ENCODE measurements at places on chromosomes 13 and 19.
A peak's percentile ranks its signal among the peaks of the same experiment; 100 is the strongest.

- no peak for DNase-seq
These were observed 6.3 kb downstream of the MAMSTR start for GRCh38 chr19:48713041-48713863.

GRCh38 chr19:10390652-10391286 lies 10.4 kb upstream of the TYK2 start:
- DNase-seq, result peak; percentile 52

DNA sequence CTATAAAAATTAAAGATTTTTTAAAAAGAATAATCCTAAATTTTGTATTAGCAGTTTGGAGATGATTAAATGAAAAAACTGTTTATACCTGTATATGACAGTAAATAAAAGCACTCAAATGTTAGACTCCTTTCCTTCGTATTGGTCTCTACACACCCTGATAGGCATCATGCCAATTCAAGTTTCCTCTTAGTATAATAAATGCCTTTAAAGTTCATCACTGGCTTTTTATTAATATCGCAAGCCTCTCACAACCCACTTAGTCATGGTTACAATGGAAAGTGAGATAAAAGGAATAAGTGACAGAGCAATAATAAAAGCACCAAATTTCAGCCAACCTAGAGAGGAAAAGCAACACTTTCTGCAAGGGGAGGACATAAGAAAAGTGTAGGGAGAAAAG lies 102.2 kb downstream of the PIBF1 start:
- no peak for DNase-seq

DNA sequence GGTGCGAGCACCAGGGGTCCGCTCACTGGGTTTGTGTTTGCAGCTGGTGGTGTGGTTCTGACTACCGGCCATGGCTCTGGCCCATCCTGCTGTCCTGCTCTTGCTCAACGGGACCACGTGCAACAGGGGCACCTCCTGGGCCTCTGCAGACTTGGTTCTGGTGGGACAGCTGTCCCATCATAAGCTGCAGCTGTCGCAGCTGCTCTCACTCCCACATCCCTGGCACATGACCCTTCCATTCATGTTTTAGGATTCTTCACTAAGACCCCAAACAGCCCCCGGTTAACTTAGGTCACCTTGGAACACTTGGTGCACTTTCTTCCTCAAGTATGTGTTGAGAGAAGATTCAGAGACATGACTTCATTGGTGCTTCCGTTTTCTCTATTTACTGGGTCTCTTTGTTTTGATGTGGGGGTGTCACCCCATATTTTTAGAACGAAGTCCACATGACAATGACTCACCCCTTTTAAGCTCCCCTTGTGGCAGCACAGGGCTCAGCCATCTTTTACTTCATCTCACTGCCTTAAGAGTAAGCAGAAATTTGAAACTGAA lies 68.4 kb upstream of the ARHGEF7 start:
- DNase-seq, result no peak

DNA sequence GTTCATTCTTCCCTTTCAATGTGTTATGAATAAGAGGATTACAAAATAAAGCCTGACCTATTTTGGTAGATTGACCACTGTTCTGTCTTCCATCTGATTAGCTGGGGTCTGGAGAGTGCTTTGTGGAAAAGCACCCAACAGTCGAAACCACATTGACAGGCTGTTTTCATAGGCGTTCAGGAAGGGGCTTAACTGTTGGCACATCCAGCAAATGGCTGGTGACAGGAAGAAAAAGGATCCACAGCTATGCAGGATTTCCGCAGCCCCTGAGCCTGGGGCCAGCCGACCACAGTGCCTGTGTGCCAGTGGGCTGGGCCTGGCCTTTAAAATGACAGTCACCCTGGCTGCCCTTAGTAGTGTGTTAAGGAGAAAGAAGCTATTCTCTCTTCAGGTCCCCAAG lies 113.3 kb downstream of the SIPA1L3 start:
- DNase-seq, result no peak

DNA sequence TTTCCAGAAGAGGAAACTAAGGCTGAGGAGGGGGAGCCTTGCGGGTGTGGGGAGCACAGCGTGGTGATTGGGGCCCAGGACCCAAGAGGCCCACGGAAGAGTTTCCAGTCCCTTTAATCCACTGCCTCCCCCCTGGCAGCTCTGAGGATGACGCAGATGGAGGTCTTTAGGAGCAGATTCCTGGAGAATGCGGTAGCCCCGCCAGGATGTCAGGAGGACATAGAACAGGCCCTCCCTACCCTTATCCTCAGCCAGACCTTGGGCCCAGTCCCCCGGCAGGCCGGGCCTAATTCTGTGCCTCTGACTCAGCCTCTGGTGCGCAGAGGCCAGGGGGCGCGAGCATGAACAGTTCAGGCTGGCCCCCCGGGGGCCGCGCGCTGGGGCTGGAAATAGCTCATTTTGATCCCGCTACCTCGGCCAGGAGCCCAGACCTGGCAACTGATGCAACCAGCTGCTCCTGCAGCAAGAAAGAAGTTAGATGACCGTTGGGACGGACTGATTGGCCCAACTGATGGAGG lies 461 bp upstream of the HSPB6 start:
- DNase-seq, result no peak

DNA sequence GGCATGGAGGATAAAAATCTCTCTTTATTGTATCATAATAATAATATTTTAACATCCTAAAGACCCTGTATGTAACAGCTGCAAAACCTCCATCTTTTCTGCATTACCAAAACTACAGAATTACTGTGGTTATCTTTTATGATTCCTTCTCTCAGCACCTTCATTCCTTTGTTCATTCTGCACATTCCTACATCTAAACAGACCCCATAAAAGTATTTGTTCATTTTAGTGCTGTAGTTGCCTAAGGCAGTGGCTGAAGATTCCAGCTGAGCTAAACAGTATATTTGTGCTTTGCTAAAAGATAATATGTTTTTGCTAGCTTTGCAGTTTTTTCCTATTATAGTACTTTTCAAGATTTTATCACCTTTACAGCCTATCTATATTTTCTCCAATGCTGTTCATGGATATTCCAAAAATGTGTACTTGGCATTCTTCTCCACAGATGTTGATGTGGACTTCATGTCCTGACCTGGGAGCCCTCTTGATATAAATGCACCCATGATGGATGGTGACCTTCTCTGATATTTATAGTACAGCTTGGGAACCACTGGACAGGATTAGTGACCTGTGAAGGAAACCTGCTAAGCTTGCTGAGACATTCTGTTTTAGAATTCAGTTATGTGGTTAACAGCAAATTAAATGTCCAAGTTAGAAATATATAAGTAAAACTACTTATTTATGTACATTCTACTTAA lies 2832.9 kb upstream of the PCDH20 start:
- DNase-seq, result no peak

DNA sequence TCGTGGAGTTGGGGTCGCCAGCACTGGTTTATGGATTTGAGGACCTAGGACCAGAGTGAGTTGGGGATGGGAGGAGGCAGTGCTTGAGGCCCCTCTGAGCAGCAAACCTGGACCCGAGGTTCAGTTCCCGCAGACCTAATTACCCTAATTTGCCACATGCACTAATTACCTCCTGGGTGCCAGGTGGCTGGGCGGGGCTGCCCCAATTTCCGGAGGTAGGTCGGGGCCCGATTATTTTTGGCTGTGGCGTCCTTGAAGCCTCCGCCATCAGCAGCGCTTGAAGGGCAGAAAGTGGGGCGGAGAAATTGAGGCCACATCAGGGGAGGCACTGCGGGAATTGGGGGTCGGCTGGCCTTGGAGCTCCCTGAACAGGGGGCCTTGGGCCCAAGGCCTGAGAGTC lies 5.9 kb upstream of the HOMER3 start:
- DNase-seq, result no peak

GRCh38 chr13:98918771-98919170 lies 59.1 kb downstream of the DOCK9 start:
- no peak for DNase-seq

DNA sequence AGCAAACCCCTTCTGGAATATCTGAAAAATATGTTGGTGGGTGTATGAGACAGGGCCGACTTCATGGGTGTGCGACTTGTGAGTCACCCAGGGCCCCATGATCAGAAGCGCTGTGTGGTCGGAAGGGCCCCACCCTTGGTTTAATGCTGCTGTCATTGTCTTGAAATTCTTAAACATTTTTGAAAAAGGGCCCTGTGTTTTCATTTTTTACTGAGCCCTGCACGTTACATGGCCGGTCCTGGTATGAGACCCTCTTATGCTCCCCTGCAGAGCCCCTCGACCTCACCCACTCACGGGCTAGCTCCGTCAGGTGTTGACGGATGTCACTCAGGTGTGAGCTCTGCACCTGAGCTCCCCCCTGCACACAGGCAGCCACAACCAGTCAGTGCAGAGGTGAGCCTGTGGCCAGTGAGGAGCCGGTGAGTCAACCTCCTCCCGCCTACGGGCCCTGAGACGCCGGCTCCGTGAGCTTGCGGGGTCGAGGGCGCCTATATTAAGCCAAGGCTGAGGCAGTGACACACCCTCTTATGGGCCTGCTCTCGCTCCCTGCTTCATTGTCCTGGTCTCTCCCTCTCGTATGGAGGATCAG lies 27.7 kb downstream of the GADD45B start:
- peak; percentile 78 for DNase-seq

GRCh38 chr19:18203408-18203862 lies 407 bp downstream of the RAB3A start:
- DNase-seq, result no peak

DNA sequence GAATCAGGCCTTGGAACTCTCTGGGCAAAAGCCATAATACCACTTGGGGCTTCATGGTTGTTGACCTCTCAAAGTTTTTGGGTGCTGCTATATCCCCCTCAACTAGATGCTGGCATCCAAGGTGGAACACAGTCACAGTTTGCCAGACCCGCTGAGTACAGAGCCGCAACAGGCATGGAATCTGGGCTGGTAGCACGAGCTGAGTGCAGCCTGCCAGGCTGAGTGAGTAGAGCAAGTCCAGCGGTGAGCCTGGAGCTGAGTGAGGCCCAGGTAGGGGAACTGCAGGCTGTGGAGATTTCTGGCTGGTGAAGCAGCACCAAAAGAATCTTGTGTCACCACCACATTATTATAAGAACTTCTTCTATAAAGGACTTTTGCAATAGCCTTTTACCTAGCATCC lies 192.6 kb downstream of the PCDH17 start:
- no peak for DNase-seq

- no peak for DNase-seq
These were observed 4.6 kb upstream of the CACNG8 start for GRCh38 chr19:53958168-53958571.

- DNase-seq, result no peak
These were observed 461.9 kb downstream of the KLF5 start for GRCh38 chr13:73520566-73521289.

- no peak for DNase-seq
These were observed 536.5 kb downstream of the PCDH9 start for GRCh38 chr13:66693656-66694055.

DNA sequence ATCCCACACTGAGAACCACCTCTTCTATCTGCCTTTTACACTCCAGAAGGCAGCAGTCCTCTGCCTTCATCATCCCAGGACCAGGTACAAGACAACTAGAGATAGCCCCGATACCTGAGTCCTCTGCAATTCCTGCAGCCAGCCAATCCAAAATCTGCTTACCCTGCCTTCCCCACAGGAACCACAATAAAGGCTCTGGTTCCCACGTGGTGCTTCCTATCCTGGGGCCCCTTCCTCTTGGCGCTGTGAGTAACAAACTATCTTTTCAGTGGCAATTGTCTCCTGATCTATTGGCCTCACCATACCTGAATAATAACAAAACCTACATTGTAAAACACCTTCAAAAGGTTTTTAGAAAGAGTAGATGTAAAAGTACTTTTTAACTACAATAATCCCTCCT lies 63.1 kb downstream of the ZDHHC20 start:
- no peak for DNase-seq

- DNase-seq, result no peak
These were observed 114.4 kb downstream of the TNFRSF19 start for GRCh38 chr13:23684647-23685046.

DNA sequence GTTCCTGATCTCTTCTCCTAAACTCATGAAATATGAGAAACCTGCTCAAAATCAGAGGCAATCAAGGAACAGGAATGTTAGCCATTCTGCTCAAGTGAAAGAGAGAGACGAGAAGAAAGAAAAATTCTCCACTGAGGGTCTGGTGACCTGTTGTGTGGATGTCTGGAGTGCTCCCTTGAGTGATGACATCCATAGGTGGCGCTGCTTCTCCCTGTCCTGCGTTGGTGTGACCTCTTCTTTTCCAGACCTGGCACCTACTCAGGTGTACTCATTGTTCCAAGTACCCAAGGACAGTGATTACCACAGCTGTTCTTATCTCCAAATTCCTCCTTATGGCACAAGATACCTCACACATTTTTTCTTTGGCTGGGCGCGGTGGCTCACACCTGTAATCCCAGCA lies 4.0 kb downstream of the ZNF223 start:
- no peak for DNase-seq

GRCh38 chr19:12800466-12800770 lies 1.2 kb downstream of the PRDX2 start:
- no peak for DNase-seq
